ENCODE measurements at places on chromosomes 13 and 19. TPM values are rescaled to one million over a fixed set of nuclear protein-coding genes. Genes with fewer than 3 reads are reported as not detected.

The YJEFN3 gene
- 6.9 TPM for polyA plus RNA-seq

The ZNF677 gene
- 26.4 TPM for polyA plus RNA-seq

The CCDC8 gene
- 63.1 TPM for polyA plus RNA-seq

The SPACA6 gene
- polyA plus RNA-seq = 7.4 TPM

The SCAF1 gene
- polyA plus RNA-seq = 29.9 TPM

The NOVA2 gene
- polyA plus RNA-seq = 3.6 TPM

The MYDGF gene
- polyA plus RNA-seq = 55.5 TPM

The ZNF575 gene
- polyA plus RNA-seq = 3.0 TPM

The FFAR2 gene
- 0.09 TPM for polyA plus RNA-seq

The SH3GL1 gene
- polyA plus RNA-seq = 57.7 TPM

The ZNF331 gene
- polyA plus RNA-seq = 13.1 TPM

The C19orf81 gene
- polyA plus RNA-seq = 3.8 TPM

DNA sequence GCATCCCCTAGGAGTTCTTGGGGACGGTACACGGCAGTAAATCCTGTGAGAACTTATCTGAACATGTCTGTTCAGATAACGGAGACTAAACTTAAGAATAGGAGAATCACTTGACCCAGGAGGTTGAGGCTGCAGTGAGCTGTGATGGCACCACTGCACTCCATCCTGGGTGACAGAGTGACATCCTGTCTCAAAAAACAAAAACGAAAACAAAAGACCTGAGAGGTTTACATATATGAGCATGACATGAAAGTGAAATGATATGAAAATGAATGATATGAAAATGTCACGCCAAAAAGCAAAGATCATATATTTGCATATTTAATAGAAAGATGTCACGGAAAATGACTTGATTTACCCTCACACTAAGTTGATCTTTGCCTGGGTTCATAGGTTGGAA, 5.8 kb downstream of the ZNF175 start:
- DNase-seq = no peak

- DNase-seq = no peak
These were observed 58.2 kb downstream of the GJA3 start for GRCh38 chr13:20102525-20103180.

DNA sequence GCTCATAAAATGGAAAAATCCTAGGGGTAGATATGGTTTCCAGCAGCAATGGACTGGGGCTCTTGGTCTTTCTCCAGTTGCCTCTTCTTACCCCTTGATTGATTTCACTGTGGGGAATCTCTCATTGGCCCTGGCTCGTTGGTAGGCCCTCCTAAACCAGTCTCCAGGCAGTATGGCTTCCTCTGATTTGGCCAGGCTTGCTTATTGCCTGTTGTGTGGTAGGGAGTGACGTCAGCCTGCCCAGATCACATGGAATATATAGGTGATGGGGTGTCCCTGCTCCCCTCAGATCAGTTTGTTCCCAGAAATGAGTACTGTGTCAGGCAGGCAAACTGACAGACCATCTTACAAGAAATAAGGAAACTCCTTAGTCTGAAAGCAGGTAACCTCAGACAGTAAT, 5.7 kb upstream of the SELENOV start:
- no peak for DNase-seq

- no peak for DNase-seq
These were observed 8.8 kb downstream of the TPT1 start for GRCh38 chr13:45332036-45332830.

DNA sequence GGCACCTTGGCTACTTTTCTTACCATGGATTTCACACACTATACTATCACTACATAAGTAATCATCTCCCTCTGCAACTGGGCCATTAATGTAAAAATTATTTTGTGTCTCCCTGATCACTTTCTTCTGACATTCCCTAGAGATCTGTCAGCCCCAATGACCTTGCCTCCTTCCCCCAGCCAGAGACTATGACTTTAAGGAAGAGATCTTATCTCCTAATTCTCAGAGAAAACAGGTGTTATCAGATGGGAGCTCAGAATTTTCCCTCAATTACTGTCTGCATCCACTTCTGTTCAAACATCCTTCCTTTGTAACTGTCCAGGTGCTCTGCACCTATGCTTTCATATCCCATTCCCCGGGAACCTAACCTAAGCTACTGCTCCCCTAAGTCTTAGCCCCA, 397.5 kb downstream of the DIAPH3 start:
- DNase-seq = no peak

DNA sequence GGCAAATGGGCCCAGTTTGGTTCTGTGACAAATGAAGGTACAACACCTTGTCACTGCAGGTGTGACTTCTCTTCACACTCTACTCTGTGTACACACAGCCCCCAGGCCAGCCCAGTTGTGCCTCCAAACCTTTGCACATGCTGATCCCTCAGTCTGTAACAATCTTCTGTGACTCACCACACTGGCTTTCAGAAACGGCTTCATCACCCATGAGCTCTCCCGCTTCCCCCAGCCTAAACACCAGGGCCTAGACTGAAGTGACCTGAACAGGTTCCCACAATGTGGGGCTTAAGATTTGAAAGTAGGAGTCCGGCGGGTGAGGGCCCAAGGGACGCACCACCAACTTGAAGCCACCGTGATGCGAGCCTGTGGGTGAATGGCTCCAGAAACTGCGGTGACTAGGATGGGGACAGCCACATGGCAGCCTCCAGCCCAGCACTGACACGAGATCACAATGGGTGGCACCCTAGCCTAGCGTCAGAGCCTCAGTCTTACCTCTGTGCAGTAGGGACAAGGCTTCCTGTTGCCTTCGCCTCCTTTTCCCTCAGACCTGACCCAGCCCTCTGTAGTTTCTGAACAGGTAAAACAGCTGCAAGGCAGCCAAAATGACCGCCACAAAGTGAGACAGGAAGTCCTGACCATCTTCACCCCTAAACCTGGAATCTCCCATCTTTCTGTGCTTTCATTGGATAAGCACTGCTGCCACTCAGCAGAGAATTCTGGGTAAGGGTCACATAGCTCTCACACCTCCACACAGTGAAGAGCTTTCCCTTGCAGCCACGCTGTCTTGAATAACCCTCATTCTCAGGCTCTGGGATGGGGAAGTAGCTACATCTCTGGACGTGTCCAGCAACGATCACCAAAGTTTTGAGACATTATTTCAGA, 34.2 kb upstream of the ZNF599 start:
- DNase-seq = no peak

- DNase-seq = no peak
These were observed 20.3 kb downstream of the LNX2 start for GRCh38 chr13:27599845-27600553.

- no peak for DNase-seq
These were observed 107.6 kb downstream of the ABCC4 start for GRCh38 chr13:95193509-95194230.

GRCh38 chr19:11921852-11922495, 2.9 kb upstream of the ZNF700 start:
- DNase-seq = no peak

GRCh38 chr13:27339299-27339698, 68.7 kb downstream of the RASL11A start:
- no peak for DNase-seq

DNA sequence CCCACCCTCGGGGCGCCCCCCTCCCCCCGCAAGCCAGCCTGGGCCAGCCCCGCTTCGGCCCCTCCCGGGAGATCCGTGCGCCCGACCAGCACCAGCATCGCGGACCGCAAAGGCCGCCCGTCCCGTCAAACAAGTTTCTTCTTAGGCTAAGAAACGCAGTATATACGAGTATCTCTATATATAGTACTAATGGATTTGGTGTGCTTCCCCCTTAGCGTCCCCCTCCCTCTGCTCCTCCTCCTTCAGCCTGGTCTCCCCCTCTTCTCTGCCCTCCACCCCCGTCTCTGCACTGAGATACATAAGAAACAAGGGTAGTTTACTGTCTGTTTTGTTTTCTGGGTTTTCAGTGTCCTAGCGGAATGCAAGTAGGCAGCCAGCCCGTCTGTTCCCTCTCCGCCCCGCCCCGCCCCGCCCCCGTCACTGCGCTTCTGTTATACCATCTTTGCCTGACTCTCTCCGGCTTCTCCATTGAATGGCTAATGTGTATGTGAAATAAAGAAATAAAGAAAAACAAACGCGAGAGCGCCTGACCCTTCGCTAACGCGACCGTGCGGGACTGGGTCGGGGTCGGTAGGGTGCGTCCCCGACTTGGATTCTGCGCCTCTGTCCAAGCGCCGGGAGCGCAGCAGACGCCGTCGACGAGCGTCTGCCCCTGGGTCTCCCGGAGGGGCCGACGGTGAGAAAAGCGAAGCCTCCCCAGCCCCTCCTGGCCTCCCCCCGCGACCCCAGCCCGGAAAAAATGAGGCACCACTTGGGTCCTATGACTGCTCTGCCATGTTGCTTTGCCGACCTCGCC, 4.2 kb downstream of the LYL1 start:
- DNase-seq = no peak

GRCh38 chr13:34357435-34358232, 539.7 kb downstream of the RFC3 start:
- DNase-seq = no peak

Measured in forelimb muscle (tissue), 1 donor.